ENCODE measurements at places on chromosomes 4 and X.

DNA sequence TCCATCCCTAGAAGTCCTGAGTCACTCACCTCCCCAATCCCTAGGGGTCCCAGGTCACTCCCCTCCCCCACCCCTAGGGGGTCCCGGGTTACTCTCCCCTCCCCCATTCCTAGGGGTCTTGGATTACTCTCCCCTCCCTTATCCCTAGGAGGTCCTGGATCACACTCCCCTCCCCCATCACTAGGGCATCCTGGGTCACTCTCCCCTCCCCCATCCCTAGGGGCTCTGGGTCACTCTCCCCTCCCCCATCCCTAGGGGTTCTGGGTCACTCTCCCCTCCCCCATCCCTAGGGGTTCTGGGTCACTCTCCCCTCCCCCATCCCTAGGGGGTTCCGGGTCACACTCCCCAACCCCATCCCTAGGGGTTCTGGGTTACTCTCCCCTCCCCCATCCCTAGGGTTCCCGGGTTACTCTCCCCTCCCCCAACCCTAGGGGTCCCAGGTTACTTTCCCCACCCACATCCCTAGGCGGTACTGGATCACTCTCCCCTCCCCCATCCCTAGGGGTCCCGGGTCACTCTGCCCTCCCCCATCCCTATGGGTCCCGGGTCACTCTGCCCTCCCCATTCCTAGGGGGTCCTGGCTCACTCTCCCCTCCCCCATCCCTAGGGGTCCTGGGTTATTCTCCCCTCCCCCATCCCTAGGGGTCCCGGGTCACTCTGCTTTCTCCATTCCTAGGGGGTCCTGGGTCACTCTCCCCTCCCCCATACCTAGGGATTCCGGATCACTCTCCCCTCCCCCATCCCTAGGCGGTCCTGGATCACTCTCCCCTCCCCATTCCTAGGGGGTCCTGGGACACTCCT, 2.1 kb downstream of the ASMTL start:
- DNase-seq = no peak

DNA sequence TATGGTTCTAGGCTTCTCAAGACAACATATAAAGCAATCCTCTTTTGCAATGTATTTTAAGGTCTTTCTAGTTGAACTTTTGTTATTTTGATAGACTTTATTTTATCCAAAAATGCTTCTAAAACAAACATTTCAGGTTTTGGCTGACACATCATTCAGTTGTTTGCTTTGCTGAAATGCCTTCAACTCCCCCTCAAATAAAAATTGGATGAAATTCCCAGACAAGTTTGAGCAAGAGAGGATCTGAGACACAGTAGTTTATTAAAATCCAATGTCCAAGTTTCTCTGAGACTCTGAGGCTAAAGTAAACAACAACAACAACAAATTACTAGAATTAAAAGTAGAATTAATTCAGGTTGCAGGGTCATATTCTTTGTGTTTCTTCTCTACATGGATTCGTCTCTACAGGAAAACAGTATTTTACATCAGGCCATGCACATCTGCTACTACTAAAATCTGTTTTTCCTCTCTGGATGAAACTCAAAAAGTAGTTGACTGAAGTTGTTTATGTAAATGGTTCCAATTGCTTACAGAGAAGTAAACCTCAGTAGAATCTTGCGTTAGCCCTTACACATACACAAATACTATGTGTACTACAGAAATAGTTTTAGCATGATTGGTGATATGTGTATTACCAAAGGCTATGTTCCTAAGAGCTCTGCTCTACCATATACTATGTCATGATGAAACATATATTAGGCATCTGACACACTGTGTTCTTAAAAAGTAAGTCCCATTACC, 64.9 kb downstream of the PRSS12 start:
- no peak for DNase-seq

- DNase-seq = no peak
Observed at GRCh38 chr4:74292111-74292870, 16.0 kb upstream of the EPGN start.

DNA sequence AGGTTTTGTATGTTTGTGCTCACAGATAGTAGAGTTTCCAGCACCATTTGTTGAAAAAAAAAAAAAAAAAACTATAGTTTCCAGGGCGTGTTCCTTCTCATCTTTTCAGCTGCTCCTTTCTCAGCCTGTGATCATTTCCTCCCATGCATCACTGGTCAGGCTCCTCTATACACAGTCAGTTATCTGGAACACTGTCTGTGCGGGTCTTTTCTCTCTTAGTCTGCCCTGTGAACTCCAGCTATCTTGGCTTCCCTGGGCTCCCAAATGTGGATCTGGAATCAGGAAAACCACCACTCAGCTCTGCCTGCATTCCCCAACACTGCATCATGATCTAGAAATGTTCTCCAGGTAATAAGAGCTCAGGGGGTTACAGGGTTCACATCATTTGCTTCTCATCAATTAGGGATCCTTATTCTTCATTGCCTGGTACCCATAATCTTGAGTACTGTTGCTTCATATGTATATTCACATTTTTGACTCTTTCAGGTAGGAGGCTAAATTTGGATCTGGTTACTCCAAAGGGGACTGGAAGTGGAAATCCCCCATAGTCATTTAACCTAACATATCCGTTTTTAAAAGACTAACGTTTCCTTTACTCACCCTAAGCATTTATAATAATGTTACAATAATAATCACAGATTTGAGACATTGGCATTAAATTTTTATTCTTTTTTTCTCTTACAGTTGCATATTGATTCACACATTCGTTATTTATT, 221.8 kb upstream of the KLF3 start:
- DNase-seq = no peak

DNA sequence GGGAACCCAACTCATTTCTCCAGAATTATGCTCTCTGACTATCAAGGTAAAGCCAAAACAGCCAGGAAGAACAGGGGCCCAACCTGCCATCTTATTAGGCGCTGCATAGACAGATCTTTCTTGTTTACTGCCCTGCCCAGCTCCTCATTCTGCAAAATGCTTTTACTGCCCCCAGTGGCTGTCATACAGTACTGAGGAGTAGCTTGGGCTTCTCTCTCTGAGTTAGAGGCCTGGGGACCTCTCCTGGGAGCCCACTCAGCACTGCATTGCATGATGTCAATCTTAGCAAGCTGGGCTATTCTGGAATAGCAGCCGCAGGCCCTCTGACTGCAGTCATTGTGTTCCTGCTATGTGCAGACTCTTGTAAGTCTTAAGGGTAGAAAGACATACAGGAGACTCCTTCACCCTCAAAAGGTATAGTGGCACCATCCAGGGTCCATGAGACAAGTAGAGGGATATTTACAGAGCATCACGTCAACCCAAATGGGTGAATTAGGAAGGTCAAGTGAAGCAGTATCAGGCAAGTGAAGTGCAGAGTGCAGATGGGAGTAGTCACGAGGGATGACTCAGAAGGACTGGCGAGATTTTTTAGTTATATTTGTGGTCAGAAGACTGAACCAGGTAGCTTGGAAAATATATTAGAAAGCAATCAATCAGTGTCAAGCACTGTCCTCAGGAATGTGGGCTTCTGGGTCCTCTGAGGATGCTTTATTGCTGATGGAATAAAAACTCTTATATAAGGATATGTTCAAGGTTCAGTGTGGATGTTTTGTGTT, 294.1 kb upstream of the SFRP2 start:
- no peak for DNase-seq

DNA sequence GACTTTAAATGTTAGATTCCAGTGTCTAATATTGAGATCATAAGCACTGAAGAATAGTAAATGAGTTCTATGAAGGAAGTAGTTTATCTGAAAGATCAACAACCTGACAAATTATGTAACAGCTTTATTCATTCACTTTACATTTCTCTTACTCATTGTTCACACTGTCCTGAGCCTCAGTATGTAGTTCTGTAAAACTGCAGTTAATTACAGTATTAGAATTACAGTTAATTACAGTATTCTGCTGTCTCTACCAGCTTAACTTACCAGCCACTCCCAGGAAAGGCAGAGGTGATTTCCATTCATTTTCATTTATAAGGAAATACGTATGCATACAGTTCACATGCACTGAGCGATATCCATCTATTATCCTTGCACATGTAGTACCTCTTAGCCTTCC, 32.7 kb downstream of the NFKB1 start:
- DNase-seq = no peak

- DNase-seq = no peak
Observed at GRCh38 chr4:121056066-121056465, 16.3 kb downstream of the NDNF start.

DNA sequence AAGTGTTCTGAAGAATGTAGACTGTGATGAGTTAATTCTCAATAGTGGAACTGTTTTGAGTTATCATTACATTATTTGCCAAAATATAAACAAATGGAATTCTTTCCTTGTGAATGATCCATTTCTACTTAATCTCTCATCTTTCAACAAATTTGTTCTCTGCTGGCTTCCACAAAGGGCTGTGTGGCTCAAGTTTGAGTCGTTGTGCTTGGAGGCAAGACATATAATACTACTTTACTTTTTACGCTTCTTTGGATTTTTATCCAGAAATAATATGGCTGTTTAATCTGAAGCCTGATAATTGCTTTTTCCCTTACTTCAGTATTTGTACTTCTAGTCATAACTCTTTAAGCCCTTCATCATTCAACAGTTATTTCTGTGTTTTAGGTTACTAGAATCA, 169.5 kb downstream of the ARHGAP10 start:
- DNase-seq = no peak

DNA sequence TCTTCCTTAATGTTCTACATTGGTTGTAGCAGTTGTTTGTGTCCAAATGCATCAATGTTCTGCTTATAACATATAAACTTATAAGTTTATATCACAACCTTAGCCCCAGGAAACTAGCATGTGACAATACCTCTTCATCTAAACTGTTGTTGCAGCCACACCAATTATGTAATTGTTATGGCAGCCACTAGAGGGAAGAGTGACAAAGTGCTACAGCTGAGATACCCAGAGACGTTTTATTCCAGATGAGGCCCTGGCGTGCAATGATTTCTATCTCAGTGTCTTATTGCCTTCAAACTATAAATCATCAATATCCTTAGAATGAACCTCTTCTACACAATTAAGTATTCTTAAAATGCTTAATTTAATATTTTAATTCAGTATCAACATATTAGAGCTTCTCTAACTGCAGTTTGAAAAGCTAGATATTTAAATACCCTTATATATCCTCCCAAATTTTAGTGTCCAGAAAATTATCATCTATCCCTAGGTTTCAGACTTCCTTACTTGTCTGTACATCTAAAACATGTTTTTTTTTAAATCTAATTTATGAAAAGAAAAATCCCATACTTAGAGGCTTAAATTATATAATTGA, 171.6 kb downstream of the PCDH10 start:
- no peak for DNase-seq

- no peak for DNase-seq
Observed at GRCh38 chrX:134144231-134144630, 92.8 kb upstream of the CCDC160 start.

DNA sequence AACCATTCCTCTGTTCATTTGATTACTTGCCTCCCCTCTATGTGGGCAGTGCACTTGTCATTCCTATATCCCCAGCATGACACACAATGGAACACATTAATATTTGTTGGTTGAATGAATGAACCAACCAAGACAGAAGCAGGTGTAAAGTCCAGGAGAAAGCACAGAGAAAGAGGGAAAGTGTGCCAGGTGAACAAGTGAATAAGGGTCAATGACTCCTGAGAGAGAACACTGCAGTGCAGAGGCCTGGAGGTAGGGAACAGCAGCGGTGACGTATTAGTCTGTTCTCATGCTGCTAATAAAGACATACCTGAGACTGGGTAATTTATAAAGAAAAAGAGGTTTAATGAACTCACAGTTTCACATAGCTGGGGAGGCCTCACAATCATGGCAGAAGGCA, 53.1 kb downstream of the USP46 start:
- no peak for DNase-seq

GRCh38 chr4:152106113-152106763, 345.4 kb upstream of the GATB start:
- DNase-seq = no peak

- no peak for DNase-seq
Observed at GRCh38 chrX:124250835-124251437, 81.5 kb upstream of the TEX13D start.

GRCh38 chr4:169103966-169104412, 93.9 kb upstream of the CBR4 start:
- no peak for DNase-seq

- DNase-seq = no peak
Observed at GRCh38 chr4:113604955-113605354, 156.6 kb downstream of the CAMK2D start.

DNA sequence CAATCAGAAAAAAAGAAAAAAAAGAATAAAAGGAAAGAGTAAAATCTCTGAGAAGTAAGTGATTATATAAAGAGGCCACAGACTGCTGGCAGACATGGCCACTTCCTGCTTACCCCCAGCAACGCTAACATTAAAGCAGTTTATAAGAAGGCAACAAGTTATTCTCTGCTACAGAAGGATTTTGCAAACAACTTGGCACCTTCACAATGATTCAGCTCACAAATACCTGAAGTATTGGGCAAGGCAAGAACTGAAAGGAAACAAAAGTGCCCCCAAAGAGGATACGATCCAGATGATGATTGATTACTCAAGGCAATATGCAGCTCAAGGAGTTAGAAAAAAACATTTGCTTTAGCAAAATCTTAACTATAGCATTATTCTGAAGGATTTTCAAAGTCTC, 718.8 kb downstream of the KLHL13 start:
- no peak for DNase-seq

DNA sequence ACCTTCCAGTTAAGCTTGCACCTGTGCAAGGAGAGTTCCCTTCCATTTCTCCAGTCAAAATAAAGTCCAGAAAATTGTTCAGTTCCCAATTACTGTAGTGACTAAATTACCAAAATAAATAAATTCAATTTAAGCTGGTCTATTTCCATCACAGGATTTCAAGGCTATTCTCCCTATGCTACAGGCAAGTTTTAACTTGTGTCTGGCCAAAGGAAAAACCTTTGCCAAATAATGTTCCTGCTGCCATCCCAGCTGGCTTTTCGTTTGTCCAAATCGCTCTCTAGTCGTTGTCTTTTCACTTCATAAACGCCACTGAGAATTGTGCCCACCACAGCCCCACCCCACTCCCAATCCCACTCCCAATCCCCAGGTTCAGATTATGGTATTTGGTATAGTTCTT, 2.4 kb downstream of the KCTD8 start:
- no peak for DNase-seq

All from effector CD8-positive, alpha-beta T cell (primary cell).